ENCODE measurements at places on chromosomes 3 and 15.

DNA sequence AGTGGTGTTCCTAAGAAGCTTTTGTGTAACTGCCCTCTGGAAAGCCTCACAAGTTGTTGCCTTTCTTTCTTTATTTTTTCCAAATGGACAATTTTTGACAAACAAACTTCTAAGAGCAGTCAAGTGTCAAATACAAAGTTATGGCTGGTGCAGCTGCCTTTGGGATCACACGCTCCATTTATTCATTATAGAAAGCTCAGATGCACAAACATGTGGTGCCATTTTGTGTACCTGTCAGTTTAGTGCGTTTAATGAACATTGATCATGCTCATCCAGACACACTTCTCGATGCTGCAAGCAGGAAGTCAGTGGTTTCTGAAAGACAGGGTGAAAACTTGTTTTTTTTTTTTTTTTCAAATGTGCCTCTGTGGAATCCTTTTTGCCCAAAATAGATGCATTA is 324.5 kb downstream of the CNTN4 start:
- DNase-seq: no peak

DNA sequence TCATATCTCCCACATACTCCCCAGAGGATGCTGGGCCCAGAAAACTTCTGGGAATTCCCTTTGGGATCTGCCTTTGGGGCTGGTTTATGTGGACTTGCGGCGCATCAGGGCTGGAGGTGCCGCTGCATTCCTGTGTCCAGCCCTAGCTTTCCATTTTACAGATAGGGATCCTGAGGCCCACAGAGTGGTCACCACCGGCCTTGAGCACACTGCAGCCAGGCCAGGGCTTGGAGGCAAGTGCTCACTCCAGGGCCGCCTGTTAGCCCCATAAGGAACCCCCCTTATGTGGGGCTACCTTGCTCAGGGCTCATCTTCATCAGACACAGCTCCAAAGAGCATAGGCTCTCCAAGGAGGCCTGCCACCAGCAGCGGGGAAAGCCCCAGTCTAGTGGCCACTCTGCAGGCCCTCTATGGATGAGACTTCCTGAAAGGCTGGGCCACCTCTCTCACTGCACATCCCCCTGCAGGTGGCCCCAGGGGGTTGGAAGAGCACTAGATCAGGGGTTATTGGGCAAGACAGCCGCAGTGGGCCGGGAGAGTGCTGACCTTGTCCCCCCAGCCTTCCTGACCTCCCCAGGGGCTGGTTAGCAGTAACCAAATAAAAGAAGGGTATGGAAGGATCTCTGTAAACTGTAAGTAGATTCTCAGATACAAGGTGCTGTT is 9.2 kb upstream of the ATP2B2 start:
- DNase-seq: no peak

GRCh38 chr15:63970621-63971426 is 75.5 kb downstream of the DAPK2 start:
- DNase-seq: no peak

- no peak for DNase-seq
Measured at GRCh38 chr3:196493292-196493691, 10.3 kb downstream of the RNF168 start.

GRCh38 chr3:42719002-42719401 is 16.4 kb upstream of the HHATL start:
- peak; percentile 4 for DNase-seq

GRCh38 chr15:100759698-100760356 is 119.8 kb upstream of the ALDH1A3 start:
- no peak for DNase-seq

- no peak for DNase-seq
Measured at GRCh38 chr15:43550527-43551363, 33.3 kb downstream of the MAP1A start.

DNA sequence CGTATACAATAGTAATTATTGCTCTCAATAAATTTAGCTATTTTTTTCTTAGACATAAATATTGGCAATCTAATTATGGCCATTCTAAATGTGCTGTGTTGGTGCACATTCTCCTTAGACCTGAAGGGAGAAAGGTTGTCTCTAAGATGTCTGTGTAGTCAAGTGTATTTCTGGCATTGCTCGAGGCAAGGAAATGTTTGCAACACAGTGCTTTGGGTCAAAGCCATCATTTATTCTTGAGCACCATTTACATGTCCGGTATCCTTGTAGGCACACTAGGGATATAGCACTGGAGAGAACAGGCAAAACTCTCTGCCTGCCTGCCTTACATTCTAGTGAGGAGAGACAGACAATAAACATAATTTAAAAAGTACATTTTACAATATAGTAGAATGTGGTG is 2.6 kb upstream of the PHLDB2 start:
- no peak for DNase-seq

DNA sequence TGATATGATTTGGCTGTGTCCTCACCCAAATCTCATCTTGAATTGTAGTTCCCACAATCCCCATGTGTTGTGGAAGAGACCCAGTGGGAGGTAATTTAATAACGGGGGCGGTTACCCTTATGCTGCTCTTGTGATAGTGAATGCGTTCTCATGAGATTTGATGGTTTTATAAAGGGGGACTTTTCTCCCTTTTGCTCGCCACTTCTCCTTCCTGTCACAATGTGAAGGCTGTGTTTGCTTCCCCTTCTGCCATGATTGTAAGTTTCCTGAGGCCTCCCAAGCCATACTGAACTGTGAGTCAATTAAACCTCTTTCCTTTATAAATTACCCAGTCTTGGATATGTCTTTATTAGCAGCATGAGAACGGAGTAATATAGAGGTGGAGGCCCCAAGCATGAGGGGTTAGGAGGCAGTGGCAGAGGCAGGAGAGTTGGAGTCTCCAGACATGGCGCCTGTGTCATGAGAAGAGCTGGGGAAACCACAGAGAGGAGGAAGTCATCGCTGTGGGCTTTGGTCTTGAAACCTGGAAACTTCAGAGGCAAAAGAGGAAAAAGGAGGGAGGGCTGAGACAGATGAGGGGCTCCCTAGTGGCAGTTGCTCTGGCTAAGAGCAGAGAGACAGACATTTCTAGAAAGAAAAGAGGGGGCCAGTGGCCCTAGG is 107.8 kb upstream of the VEPH1 start:
- no peak for DNase-seq

- DNase-seq: no peak
Measured at GRCh38 chr3:8962226-8962861, 928 bp downstream of the RAD18 start.

DNA sequence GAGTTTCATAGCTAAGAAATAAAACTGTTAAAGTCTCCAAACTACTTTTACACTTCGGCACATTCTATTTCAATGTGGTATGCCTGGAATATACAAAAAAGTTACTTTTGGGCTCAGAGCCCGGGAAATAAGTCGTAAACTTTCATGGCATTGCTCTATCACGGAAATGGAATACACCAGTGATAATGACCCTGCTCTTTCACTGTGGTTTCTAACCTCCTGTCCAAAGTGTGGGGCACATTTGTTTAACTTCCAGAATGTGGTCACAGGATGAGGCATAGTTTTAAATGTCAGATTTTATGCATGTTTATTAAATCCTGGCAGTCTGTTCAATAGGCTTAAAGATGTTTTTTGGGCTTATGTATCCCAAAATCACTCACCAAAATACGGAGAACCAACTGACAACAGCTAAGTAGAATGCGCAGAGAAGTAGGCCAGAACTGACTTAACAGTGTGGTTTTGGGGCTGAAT is 5.1 kb downstream of the CXCR6 start:
- DNase-seq: no peak

- no peak for DNase-seq
Measured at GRCh38 chr15:71281256-71281655, 166.0 kb downstream of the THSD4 start.

DNA sequence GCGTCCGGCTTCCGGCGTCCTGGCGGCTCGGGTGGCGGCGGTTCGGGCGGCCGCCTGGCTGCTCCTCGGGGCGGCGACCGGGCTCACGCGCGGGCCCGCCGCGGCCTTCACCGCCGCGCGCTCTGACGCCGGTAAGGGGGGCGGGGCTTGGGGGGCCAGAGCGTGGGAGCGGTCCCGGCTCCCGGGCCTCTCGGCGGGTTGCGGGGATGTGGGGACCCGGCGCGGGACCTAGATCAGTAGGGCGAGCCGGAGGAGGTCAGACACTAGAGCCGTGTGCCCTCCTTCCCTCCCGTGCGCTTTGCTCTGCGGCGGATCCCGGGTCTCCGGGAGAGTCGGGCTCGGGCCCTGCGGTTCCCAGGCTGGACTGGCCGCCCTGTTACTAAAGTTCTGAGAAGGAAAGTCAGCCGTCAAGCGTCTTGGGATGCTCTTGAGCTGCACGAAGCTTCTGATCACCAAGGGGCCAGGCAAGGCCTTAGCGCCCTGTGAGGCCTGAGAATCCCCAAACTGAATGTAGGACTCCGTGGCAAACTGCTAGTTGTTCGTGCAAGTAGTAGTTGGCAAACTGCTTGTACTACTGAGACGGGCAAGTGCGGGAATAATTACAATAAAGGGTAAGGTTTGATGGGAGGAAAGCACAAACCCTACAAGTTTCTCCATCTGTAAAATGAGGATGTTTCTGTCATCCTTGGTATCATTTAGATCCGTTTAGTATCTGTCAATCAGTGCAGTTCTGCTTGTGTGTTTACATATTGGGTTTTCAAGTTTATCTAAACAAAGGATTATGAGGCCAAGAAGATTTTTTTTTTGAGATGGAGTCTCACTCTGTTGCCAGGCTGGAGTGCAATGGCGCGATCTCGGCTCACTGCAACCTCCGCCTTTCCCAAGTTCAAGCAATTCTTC is 587 bp downstream of the PIGX start:
- peak; percentile 76 for DNase-seq

Data from testis (tissue), 5 donors.